Adipocyte (in vitro differentiated cells): ENCODE measurements at places on chromosomes 16 and 17.

GRCh38 chr17:44906010-44906646 lies 6.9 kb upstream of the EFTUD2 start:
- peak; percentile 58 for DNase-seq

- peak; percentile 81 for DNase-seq
Observed at GRCh38 chr16:19831678-19832077, 53.0 kb downstream of the GPRC5B start.

DNA sequence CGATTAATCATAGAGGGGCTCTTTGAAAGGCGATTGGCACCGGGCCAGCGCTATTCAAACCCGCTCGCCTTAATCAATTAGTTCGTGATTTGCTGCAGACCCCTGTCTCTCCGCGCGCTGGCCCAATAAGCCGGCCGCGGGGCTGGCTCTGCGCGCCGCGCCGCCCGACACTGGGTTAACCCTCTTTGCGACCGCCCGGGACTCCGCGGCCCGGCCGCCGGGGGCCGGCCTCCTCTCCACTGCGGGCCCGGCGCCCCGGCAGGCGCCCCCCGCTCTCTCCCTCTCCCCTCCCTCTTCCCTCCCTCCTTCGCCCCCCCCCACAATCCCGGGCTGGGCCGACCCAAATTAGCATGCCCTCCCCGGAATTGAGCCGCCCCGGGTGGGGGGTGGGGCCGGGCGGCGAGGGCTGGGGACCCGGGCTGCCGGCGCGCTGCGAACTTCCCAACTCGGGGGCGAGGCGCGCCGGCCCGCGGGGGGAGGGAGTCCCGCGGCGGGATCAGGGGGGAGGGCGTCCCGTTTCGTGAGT lies 428 bp upstream of the SALL1 start:
- peak; percentile 84 for DNase-seq

DNA sequence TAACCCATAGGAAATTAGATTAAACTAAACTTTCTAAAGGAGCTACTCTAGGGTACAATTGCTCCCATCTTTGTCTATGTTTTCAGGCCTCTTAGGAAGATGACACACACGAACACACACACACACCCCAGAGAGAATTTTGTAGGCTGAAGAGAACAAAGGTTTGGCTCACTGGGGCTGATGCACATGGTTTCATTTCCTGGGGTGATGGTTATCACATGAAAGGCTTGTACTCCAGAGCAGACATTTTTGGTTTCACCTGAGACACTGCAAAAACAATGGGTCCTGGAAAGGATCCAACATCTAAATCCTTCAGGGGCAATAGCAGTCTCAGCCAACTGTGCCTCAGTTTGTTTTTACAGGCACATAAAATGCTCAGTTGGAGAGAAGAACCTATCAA lies 62.8 kb downstream of the GRB7 start:
- no peak for DNase-seq

GRCh38 chr16:67613808-67614207 lies 31.1 kb upstream of the CARMIL2 start:
- no peak for DNase-seq

DNA sequence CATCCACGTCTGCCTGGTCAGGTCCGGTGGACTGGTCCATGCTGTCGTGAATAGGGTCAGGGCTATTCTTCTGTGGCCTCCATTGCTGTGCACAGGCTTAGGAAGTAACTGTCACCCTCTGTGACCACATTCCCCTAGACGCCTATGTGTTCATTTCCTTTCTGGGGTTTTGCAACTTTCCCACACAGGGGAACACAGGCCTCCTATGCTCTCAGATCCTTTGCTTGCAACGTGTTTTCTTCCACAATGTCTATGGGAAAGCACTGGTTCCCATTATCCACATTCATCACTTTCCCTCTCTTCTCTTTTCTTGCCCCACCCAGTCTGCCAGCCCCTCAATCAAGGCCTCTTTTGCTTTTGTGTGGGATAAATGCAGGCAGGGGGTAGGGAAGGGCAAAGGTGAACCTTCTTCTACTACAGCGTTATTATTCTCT lies 43.2 kb upstream of the DNAJA2 start:
- DNase-seq, result no peak

GRCh38 chr17:37028040-37028439 lies 79.3 kb downstream of the AATF start:
- DNase-seq, result no peak

DNA sequence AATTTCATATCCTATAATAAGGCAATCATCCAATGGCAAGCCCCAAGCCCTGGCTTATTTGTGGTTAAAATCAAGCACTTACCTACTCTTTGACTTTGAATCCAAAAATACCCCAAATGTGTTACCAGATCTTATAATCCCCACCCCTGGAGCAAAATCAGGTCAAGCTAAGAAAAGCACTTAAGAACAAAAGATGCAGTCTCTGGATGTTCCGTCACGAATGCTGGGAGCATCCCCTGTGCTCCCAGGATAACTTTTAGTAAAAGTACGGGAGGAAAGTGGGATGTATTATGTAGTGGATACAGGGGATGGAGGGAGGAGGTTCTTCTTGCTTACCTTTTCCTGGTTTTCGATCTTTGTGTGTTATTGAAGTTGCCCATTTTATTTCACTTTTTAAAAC lies 29.5 kb downstream of the SHISA9 start:
- DNase-seq, result no peak

GRCh38 chr16:13021996-13022395 lies 120.6 kb downstream of the SHISA9 start:
- no peak for DNase-seq

GRCh38 chr17:15090533-15090932 lies 174.6 kb downstream of the PMP22 start:
- DNase-seq, result no peak

- DNase-seq, result no peak
Observed at GRCh38 chr16:11673091-11674000, 5.1 kb downstream of the SNN start.

DNA sequence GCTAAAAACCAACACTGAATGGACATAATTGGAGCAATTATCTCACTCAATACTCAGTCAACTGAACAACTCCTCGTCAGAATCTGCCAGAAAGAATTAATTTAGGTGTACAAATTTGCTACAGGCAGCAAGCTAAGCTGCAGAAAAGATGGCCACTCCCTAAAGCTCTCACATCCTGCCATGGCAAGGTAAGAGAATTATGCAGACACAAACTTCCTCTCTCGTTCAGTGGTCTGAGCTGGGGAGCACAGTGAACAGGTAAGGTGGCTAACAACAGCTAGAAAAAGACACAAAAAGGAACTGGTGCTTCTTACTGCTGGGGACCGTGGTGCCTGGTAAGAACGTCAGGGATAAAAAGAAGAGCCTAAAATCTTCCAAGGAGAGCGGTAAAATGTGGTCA lies 74.9 kb upstream of the BCAR1 start:
- DNase-seq, result no peak

DNA sequence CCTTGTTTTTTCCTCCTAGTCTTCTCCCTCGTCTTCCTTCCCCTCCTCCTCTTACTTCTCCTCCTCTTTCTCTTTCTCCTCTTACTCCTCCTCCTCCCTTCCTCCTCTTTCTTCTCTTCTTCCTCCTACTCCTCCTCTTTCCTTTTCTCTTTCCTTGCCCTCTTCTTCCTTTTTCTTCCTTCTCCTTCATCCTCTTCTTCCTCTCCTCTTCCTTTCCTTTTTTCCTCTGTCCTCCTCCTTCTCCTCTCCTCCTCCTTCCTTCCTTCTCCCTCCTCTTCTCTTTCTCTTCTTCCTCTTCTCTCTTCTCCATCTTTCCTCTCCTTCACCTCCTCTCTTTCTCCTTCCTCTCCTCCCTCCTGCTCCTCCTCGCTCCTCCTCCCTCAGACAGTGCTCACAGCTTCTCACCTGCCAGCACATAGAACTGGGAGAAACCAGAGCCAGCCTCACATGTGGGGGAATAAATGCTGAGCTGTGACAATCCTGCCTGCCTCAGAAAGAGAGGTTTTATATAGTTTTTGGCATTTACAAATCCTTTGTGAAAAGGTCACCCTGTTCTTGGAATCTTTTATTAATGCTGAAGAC lies 84.3 kb upstream of the NLRP1 start:
- no peak for DNase-seq

DNA sequence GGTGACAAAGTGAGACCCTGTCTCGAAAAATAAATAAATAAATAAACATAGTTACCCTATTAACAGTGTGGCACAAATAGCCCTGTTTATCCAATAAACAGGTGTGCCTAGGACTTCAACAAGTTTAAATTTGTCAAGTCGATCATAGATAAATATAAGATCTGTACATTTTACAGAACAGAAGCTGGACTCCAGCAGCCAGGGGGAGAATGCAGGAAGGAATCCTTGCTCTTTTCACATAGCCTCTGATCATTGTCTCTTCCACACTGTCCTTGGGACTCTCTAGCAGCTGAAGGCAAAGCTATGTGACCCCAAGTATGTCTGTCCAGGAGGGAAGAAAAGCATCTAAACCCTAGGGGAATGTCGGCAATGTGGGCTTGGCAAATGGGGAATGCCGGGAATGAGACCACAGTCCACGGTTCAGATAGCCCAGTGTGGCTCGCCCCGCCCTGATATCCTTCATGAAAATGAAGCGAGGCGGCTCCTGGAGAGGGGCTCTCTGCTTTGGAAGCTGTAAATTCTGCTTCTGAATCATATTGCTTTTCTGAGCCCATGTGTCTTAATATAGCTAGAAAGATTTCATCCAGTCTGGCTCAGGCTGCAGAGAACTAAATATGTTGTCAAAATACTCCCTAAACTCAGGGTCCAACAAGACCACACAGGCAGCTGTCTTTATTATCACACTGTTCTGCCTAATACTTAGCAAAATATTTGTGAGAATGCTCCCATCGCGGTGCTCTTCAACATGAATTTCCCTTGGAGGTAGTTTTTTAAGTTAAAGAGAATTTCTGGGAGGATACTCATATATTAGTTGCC lies 24.9 kb upstream of the GRB2 start:
- DNase-seq, result peak; percentile 84

GRCh38 chr16:69176033-69176800 lies 10.7 kb upstream of the SNTB2 start:
- peak; percentile 53 for DNase-seq

GRCh38 chr16:31484491-31485171 lies 1.7 kb downstream of the SLC5A2 start:
- DNase-seq, result no peak

DNA sequence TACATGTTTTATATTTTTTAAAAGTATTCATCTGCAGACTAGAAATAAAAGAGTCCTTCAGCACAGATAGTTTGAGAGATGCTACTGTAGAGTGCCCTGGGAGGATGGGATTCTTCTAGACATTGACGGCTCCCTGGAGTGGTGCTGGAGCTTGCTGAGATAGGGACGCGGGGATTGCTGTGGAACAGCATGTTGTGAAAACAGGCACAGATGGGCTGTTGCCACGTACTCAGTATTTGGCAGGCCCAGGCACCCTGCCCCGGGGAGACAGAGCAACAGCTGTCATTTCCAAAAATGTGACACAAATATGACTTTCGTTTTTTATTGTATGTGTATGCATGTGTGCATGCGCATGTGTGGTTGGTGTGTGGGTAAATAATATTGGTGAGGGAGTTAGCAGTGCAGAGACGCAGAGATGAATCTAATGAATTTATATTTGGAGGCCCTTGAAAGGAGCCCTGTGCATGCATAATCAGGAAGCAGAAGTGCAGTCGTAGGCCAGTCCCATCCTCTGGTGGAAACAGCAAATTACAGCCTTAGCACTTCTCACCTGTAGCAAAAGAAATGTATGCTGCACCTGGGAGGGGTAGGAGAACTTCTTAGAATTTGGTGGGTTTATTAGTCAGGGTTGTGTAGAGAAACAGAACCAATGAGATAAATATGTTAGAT lies 6.2 kb upstream of the ABCA8 start:
- DNase-seq, result no peak

GRCh38 chr16:60246086-60246485 lies 1512.0 kb upstream of the GOT2 start:
- no peak for DNase-seq

DNA sequence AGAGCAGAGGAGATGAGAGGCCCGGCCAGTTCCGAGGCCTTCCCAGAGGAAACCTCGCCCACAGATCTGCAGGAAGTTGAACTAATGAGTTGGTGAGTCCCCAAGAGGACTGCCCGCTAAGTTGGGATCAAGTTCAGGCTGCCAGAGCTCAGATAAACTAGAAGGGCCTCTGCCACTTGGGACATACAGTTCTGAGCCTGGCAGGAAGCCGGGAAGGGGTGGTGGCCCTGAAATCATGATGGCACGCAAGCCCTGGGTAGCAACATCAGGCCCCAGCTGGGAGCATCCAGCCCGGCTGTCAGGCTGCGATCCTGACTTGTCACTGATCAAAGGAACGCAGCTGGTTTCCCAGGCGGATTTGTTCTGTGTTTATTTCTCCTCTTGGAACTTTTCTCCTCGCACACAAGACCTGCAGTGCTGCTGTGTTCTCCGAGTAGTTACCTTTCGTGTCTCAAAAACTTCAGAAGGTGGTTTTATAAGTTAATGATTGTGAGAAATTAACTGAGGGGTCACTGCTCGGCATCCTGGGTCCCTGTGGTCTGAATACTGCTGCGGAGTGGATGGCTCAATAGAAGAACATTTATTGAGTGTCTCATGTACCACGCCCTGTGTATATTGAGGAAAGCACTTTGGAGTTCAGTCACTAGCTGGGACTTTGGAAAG lies 8.0 kb upstream of the WFDC1 start:
- DNase-seq, result peak; percentile 83

DNA sequence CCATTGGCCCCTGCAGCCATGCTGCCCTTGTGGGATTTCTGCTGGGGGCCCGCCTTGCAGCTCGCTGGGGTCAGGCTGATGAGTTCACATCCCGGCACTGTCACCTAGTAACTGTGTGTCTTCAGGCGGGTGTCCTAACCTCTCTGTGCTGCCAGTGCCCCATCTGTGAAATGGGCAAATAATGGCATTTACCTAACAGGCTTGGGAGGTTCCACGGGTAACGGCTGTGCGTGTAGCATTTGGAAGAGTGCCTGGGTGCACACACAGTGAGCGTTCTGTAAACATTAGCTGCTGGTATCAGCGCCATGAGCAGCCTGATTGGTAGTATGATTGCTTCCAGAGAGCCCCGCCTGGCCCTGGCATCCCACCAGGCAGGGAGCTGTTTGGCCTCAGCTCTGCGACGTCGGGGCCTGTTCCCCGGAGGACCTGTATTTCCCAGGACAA lies 167.3 kb upstream of the GSE1 start:
- no peak for DNase-seq

DNA sequence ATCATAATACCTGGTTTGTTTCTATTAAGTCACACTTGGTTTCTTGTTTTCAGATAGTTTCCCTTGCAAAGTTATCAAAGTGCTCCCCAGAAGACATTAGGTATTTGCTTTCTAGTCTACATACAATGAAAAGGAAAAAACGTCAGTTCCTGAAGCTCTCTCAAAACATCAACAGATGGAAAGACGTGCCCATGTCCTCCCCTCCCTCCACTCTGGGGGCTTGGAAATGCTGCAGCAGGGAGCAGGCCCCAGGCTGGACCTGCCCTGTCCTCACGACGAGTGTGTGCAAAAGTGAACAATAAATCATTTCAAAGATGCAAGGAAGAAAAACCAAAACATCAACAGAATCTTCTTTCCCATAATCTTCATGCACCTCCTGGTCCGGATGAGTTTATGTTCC lies 118.5 kb downstream of the USP22 start:
- DNase-seq, result no peak

DNA sequence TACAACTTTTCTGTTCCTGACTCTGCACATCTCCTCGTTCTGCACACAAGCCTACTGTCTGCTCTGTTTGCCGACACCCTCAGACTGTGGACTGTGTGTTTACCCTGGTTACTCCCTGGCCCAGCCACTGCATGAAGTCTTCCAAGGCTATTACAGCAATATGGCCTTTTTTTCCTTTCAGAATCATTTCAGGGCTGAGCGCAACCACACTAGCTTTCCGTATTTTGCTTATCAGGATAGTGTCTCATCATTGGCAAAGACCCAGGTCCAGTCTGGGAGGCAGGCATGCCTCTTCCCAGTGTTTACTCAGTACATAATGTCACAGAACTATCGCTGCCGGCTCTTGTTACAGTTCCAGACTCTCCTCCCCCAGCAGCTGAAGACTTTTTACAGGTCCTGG lies 10.1 kb downstream of the DNAH9 start:
- DNase-seq, result no peak
